ENCODE measurements at places on chromosomes 12 and 14.

DNA sequence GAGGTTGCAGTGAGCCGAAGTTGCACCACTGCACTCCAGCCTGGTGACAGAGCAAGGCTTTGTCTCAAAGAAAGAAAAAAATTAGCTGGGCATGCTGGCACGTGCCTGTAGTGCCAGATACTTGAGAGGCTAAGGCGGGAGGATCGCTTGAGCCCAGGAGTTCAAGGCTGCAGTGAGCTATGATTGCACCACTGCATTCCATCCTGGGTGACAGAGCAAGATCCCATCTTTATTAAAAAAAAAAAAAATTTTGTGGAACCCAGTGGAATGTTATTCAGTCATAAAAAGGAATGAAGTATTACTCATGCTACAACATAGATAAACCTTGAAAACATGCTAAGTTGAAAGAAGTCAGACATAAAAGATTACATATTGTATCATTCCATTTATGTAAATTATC is 8.3 kb upstream of the ERBB3 start:
- DNase-seq, result no peak

GRCh38 chr12:45893240-45893639 is 97.1 kb downstream of the SCAF11 start:
- DNase-seq, result no peak

- no peak for DNase-seq
Observed at GRCh38 chr14:20603813-20604690, 12.9 kb upstream of the RNASE12 start.

GRCh38 chr12:120719496-120720233 is 6.0 kb upstream of the ACADS start:
- DNase-seq, result no peak

- DNase-seq, result no peak
Observed at GRCh38 chr12:7145671-7146070, 15.5 kb downstream of the CLSTN3 start.

Measured in effector CD8-positive, alpha-beta T cell (primary cell).